ENCODE measurements at places on chromosomes 2 and 18.

GRCh38 chr18:2898186-2898640 is 51.4 kb downstream of the EMILIN2 start:
- DNase-seq = no peak

DNA sequence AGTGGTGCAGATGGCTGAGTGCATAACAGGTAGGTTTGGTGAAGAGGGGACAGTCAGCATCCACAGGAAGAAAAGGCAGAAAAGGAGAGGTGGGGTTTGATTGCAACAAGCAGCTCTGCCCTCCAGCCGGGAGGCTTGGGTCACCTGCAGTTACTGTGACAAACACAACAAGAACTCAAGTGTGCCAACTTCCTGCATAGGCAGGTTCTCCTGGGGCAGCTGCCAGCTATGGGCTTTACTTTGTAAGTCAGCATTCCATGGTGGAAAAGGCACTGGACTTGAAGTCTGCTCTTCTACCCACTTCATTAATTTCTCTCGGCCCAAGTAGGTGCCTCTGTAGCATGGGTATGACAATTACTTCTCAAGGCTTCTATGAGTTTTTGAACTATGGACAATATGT is 98.9 kb downstream of the MYT1L start:
- no peak for DNase-seq

DNA sequence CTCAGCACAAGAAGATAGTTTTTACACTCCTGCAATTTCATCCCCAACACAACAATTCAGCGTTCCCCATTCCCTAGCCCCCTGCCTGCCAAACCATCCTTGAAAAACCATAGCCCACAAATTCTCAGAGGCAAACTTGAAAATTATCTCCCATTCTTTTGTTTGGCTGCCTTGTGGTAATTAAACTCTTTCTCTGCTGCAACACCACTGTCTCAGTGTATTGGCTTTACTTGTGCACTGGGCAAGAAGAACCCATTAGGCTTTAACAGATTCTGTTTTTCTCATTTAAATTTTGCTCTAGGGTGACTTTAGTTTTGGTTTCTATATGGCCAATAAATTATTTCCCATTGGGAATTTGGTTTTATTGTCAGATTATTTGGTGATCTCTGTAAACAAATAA is 23.2 kb upstream of the FTCDNL1 start:
- DNase-seq = no peak

GRCh38 chr2:70835643-70836042 is at the start of gene CD207:
Gene CD207 (minus strand): TSS chr2:70835816. CDS start chr2:70835776, 40 bp downstream.
- no peak for DNase-seq

DNA sequence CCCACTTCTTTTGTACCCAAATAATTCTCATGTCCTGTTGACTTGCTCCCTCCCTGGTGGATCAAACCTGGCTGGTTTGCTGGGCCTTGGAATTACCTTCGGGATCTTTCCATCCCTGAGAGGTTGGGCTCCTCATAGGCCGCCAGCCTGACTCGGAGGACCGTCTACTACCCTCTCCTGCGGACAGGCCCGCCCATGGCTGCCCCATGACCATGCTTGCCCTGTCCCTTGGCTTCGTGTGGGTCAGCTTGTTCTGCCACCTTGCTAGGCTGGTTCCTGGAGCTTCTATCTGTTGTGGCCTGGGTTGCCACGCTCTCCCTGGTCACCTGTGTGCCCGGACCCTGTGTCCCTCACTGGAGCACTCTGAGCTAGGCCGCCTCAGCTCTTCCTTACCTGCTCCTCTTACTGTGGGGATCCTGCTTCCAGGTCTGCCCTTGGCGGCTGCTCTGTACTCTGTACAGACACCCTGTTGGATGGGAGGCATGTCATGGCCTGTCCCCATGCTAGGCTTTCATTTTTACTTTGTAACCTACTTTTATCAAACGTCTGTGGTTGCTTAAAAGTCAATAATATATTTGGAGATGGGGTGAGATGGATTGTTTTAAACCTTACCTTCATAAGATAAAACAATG is 29.7 kb upstream of the FHL2 start:
- DNase-seq = no peak

GRCh38 chr2:10410823-10411437 is 37.2 kb downstream of the ODC1 start:
- DNase-seq = no peak

DNA sequence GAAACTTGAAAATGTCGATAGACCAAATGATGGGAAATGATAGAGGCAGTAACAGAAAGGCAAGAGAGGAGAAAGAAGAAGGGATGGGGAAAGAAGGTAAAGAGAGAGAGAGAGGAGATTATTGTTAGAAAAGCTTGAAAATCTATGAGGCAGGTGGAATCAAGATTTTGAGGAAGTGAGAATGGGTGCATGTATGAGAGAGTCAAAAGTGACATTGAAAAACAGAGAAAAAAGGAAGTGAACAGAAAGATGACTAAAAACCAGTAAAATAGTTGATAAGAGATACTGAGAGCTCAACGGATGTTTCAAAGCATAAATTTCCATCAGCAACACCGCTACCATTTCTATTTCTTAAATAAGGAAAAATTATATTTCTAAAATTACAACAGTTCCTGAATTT is 327.4 kb upstream of the CWC22 start:
- no peak for DNase-seq

- DNase-seq = no peak
These were observed 26.5 kb upstream of the IGFBP2 start for GRCh38 chr2:216606551-216607276.

- DNase-seq = no peak
These were observed 490.2 kb upstream of the KLHL29 start for GRCh38 chr2:22894761-22895160.

GRCh38 chr2:218327451-218328210 is 29.0 kb upstream of the CATIP start:
- DNase-seq = no peak

DNA sequence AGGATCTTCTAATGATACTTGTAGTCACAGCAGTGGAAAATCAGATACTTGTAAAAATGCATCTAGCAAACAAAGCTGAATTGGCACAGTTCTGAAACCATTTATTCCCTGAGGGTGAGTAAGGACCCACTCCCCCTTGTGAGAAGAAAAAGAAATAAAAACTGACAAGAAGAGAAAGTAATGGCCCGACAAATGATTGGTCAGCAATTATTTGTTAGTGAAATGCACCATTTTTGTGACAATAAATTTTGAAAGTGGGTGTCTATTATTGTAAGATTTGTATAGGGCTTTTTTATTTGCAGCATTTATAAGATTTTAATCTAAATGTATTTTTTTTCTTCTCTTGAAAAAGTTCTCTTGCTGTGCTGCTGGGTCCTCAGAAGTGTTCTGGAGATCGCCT is 600.8 kb downstream of the STK39 start:
- no peak for DNase-seq

DNA sequence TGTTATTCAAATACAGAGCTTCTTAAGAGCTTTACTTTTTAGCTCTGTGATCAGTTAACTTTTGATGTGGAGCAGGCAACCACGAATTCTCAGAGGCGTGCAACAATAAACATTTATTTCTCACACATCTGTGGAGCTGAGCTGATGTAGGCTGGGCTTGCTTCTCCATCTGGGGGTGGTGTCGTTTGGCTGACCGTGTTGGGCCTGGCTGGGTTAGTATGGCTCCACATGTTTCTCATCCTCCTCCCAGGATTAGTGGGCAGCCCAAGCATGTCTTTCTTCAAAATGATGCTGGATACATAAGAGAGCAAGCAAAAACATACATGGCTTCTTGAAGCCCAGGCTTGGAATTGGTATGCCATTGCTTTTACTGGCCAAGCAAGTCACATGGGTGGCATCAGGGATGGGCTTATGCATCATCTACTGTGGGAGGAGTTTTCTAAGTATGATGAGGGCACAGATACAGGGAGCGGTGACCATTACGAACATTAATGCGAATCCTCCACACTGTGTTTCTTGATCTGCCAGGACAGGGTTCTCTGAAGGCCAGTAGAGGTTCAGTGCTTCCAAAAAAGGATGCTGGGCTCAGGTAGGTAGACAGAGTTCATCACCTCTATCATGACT is 157.0 kb upstream of the TNP1 start:
- DNase-seq = no peak

DNA sequence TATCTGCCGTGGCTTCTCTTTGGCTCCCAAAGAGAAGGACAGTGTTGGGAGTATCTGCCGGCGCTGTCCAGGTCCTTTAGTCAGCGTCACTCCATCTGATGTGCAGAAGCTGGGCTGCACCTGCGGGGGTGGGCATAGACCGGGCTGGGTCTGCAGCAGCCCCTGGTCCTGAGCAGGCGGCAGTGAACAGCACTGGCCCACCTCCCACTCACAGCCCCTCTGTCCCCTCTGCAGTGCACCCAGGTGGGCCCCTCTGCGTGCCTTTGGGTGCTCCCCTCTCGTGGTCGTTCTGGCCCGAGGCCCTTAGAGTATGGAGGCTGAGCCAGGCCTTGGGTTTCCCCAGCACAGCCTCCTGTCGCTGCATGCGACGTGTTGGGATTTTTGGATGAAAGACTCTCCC is 95.7 kb downstream of the USP40 start:
- no peak for DNase-seq
